Upper lobe of left lung (tissue), 6 donors: ENCODE measurements at places on chromosomes 2 and 18. TPM values are rescaled to one million over a fixed set of nuclear protein-coding genes. Genes with fewer than 3 reads are reported as not detected.

DNA sequence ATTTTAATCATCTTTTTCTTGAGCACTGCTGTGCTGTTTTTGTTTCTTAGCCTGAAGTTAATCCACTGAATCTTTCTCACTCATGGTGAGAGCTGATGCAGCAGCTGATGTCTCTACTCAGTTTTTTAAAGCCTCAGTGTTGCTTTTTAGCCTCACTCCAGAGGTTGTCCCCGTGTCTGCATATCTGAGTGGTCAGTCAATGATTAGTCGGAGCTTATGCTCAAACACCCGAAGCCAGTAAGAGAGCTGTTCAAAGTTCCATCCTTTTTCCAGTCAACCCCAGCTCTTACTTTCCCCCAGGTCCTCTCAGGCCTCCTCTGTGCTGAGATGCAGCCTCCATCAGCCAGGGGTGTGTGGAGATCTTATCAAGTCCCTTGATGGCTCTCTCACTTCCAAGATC is 81.1 kb downstream of the MBOAT2 start:
- DNase-seq, result no peak

DNA sequence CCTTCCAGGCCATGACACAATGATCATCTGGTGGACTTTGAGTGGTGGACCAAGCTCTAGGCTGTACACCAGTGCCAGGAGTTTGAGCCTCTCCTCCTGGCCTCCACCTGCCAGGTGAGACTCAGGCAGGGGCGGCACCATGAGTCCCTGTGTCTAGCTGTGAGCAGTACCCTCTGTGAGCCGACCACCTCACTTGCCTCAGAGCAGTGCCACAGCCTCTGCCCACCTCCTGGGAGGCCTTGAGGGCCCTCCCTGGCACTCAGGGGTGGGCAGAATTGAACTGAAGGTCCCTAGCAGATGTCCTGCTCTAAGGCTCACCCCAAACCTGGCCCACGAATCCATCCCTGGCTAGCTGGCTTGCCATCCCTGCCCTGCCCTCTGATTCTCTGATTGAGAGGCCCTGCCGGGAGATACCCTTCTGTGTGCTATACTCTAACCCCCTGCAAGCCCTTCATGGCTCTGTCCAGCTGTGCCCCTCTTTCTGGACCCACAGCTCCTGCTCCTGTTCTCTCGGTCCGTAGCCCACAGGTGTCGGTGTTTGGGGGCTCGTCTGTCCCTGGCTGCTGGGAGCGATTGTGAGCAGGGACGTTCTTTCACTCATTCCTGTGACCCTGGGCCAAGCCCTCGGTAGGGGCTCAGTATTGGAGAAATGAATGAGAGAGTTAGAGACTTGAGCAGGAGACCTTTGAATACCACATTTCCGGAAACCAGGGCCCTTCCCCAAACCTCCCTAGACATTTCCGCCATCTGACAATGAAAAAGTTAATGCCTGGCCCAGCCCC is 70.0 kb downstream of the INHBB start:
- peak; percentile 19 for DNase-seq

The TMEM163 gene
- 19.3 TPM for total RNA-seq

The ATP6V1B1 gene
- total RNA-seq, result 1.6 TPM

The LHCGR gene
- total RNA-seq, result 0.72 TPM

The CNOT9 gene
- total RNA-seq, result 24.2 TPM
